ENCODE measurements at places on chromosomes 5 and 9.

DNA sequence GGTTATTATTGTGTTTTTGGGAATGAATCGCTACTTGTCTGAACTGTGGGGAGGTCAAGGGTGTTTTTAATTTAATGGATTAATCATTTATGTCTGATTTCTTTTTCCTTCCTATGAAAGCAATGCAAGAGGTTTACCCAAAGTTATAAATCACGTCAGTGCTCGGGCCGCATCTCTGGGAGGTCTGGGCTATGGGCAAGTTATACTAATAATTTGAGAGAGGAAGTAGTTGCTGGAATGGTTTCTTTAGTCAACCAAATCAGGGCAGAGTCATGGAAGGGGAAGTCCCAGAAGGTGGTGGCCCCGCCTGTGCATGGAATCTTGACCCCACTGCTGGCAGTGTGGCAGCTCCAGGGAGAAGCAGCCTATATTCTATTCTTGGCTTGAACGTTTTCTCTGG lies 180.2 kb downstream of the HSPA4 start:
- no peak for DNase-seq

DNA sequence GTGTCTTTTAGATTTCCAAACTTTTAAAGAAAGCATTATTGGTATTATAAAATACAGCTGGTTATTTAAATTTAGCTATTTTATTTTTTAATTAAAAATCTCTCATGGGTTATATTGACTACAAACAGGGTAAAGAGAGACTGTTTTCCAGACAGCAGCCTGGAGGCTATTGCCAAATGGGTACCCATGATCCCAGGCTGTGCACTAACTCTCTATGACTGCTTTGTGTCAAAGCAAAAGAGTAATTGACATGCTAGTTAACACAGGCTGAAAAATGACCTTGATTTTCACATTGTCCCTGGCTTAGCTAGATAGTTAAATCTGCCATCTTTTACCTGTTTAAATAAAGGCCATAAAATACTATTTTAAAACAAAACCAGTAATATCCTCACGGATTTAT lies 589.7 kb downstream of the ANXA1 start:
- DNase-seq = peak; percentile 32

- DNase-seq = no peak
Measured at GRCh38 chr5:2627867-2628266, 123.6 kb downstream of the IRX2 start.

GRCh38 chr9:81678088-81678487 lies 11.3 kb downstream of the TLE1 start:
- DNase-seq = no peak

DNA sequence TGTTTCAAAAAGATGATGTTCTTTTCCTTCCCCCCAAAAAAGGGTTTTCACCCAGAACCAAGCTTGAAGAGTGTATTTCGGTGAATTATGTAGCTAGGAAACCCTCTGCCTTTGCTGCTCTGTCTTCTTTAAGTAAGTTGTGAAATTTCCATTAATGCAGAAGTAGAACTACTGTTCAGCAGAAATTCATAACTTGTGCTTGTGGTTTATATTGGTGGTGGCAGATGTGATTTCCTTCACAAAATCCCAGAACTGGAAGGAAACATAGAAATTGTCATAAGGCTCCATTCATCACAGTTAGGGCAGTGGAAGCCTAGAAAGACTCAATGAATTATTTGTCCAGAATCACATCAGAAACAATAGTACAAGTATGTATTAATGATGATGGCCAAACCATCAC lies 42.1 kb upstream of the DAB2 start:
- no peak for DNase-seq

- no peak for DNase-seq
Measured at GRCh38 chr5:16626696-16627264, 10.0 kb upstream of the RETREG1 start.

DNA sequence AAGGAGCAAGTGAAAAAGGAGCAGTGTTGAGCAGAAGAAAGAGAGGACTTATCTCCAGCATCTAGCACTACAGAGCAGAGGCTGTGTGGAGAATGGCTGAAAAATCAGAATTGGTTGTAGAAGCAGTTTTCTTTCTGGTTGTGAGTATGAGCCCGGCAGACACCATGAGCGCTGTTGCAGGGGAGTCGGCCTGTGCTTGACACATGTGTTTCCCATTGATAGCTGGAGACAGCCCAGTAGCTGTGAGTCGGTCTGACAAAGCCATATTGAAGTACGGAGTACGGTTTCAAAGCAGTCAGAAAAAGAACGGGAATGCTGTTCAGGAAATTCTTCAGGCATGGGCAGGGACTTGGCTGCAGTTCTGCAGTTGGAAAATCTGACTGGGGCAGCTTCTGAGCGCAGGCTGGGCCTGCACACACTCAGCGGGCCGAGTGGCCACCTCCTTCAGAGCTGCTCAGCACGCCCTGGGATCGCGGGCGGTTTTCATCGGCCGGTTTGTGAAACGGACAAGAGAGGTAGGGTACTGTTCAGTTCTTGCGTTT lies at the start of gene SGCD:
SGCD (plus strand) TSS at position 447 of the 542 bp plus-strand sequence.
- DNase-seq = peak; percentile 46

DNA sequence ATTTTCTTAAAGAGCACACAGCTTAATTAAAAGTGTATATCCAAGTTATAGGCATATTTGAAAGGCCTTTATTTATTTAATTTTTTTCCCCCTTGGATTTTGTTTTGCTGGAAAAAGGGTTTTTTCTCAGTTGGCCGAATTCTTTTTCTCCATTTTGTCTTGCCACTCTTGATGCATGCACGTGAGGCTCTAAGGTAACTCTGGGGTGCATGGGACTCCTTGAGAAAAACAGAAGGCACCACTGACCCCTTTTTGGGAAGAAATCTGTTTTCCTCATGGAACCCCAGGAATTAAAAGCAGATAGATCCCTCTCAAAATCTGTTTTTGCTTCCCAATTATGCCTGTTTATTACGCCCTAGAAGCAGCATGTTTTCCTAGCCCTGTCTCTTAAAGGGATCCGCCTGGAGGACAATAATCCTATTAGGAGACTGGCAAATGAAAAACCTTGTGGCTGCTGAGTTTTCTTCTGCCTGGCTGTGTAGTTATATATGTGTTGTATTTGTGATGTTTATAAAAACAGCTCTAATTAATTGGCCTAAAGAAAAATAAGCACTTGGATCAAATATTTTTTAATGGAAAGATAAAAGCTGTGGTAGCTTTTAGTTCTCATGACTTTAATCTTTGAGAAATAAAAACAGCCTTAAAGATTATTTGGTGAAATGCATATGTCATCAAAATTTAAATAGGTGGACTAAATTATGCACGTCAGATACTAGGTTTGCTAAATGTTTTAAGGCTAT lies 435.1 kb upstream of the CDH9 start:
- no peak for DNase-seq

DNA sequence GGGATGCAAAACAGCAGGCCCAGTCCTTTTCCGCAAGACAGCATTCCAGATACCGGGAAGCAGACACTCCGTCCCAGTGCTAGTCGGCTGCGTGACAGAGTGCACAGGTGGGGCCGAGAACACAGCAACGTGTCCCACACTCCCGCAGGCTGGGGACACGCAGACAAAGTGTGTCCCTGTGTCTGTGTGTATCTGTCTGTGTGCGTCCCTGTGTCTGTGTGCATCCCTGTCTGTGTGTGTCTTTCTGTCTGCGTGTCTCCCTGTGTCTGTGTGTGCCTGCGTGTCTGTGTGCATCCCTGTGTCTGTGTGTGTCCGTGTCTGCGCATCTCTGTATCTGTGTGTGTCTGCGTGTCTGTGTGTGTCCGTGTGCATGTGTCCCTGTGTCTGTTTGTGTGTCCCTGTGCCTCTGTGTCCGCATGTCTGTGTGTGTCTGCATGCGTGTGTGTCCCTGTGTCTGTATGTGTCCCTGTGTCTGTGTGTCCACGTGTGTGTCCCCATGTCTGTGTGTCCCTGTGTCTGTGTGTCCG lies 137.0 kb downstream of the MRPL36 start:
- DNase-seq = no peak

DNA sequence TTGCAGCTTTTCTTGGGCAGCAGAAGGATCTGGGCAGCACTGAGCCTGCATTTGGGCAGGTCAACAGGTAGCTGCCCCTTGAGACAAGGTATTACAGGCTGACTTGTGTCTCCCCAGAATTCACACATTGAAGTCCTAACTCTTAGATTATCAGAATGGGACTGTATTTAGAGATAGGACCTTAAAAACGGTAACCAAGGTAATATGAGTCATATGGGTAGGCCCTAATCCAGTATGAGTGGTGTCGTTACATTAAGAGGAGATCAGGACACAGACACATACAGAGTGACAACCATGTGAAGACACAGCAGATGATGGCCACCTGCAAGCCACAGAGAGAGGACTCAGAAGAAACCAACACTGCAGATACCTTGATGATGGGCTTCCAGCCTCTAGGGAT lies 3.2 kb downstream of the C1QTNF2 start:
- no peak for DNase-seq

DNA sequence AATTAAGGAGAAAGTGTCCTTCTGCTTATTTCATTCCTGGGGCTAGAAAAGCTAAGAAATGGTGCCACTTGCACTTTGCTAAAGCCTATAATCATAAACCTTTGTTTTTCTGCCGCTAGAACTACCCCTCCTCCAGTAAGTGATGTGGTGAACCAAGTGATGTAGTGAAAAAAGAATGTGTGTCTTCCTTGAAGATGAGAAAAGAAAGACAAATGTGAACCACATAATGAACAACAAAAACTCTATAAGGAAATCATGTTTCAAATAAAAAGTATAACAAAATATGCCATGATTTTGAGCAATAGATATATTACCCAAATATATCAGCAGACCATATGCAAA lies 179.0 kb upstream of the SGCD start:
- DNase-seq = no peak

GRCh38 chr5:75265731-75266130 lies 29.1 kb upstream of the ANKRD31 start:
- peak; percentile 33 for DNase-seq

- no peak for DNase-seq
Measured at GRCh38 chr9:4321554-4321953, 21.7 kb upstream of the GLIS3 start.

GRCh38 chr5:1897816-1898450 lies 15.2 kb upstream of the IRX4 start:
- DNase-seq = no peak

DNA sequence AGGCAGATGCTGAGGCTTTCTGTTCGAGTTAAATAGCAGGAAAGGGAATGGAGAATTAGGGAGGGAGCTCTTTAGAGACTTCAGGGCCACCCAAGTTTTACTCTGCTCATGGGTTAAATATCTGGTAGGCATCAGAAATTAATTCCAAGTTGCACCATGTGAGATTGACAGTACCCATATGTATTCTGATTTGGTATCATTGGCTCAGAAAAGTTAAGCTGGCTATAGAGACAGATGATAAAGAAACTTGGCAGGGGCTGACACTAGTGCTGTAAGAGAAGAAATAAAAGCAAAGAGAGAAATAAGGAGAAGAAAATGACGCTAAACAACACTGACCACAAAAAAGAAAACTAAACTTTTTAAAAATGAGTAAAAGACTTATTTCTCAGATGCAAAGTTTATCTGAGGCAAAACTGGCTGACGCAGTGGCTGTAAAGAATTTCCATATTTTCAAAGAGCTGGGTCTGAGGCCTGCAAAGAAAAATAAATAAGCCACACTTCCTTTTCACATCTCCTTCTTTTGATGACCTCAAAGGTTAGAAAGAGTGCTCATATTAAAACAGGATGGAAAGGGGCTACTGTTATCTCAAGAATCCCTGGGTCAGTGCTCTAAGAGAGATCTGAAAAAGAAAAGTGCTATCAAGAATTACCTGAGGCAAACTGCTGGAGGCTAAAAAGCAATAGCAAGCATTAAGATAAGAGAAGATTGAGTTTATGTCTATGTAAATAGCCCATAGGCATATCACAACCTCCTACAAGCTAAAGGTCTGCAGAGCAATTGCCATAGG lies 399.0 kb upstream of the MEF2C start:
- no peak for DNase-seq

DNA sequence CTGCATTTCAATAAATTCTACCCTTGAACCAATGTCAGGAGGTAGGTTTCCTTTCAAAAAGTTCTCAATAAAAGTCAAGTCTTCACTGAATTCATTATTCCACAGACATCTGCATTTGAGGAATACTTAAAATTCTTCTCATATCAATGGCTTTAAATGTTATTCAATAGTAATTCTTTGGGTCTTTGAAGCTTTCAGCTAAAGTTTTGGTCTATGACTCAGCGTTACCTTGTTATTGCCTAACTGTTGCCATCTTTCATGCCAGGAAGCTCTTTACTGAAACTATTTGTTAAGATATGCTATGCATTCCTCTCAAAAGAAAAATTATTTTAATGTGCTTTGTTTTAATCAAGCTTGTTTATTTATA lies 170.5 kb downstream of the NNT start:
- DNase-seq = no peak

DNA sequence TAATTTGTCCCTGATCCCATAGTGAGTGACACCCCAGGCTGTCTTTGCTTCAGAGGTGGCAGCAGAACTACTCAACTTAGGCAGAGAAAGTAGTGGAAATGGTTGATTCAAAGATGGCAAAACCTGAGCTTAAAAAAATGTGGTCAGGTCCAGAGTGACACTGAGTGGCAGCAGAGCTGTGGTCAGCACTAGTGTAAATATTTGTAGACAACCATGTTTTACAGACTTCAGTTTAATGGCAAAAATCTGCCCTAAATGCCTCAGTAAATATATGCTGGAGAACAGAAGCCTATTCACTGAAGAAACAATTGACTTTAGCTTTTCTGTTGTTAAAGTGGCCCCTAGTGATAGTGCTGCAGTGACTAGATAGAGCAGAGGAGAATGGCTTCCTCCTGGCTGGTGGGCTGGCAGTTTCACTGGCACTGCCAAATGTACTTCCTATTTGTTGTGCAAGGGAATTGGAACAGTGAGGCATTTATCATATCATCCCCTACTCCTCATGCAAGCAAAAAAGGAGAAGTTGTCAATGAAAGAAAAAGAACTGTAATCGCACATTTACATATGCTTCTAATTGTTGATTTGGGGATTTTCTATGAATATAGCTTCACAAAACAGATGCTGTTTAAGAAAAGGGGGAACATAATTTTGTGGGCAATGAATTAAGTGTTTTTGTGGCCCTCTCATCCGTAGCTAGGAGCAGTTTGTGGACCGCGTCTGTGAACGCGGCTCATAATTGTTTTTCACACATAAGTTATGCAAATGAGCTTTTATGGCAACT lies 12.0 kb downstream of the PBX3 start:
- peak; percentile 12 for DNase-seq

DNA sequence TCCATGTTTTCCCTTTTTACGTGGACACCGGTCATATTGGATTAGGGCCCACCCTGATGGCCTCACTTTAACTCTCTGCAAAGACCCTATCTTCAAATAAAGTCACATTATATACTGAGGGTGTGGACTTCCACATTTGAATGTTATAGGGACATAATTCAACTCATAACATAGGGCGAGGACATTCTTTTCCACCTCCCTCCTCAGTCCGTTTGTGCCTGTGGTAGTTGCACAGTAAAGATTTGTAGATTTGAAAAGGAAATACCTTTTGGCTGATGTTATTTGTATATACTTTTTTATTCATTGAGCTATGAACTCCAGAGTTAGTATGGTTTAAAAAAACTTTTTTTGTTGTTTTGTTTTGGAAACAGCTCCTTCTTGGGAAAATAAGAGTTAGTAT lies 51.0 kb upstream of the DHFR start:
- no peak for DNase-seq

- DNase-seq = no peak
Measured at GRCh38 chr5:89292487-89292886, 409.5 kb upstream of the MEF2C start.

Data from SK-N-SH (cell line).